ENCODE measurements at places on chromosomes 12 and 14. TPM values are rescaled to one million over a fixed set of nuclear protein-coding genes. Genes with fewer than 3 reads are reported as not detected.

DNA sequence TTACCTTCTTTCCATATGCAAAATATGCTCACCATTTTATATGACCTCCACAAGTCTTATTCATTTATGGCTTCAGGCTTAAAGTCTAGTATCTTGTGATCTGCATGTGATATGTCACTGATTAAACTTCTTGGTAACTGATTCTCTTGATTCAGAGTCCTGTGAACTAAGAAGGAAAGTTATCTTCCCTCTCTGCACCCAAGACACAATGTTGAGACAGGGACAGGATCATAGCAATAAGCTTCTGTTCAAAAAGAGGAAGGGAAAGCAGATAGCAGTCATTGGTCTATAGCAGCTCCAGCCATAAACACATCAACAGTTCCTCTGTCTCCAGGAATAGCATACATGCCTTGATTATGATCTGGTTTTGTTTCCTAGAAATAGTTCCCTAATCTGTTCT lies 103.1 kb downstream of the UNC79 start:
- no peaks in the 10 kb centered on the region for H3K4me1 ChIP-seq
- H3K4me3 ChIP-seq = no peak overlapping the region
- H3K36me3 ChIP-seq = no peaks in the 10 kb centered on the region
- no peak overlapping the region for H3K27ac ChIP-seq

DNA sequence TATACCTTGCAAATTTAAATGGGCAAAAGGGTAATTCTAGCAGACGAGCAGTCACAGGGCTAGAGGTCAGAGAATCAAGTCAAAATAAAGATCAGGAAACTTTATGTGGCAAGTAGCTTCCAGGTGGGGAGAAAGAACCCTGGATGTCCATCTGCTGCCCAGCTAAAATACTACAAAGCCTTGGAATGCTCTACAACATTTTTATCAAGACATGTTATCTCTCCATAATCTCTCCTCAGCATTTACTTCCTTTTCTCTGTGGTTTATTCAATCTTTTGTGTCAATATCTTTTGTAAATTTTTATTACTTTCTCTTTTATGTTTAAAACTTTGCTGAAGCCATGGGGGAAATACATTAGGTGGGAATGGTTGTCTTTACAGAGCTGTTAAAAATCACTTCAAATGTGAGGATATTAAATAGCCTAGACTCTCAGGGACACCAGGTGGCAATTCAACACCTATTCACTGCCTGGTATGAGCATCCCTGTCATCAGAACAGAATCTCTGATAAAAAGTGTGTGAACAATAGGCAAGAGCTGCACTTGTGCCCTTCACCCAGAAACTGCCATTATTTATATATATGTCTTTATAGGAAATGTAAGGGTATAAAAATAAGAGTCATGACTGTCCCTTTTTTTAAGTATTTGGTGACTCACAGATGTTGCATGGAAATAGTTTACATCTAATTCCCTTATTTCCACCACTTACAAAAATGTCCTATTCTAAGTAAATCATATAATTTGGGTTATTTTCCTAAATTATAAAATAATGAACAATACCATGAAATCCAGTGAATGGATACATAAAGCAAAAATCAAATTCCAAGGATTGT lies 152.9 kb downstream of the EPS8 start:
- no peak for DNase-seq
- H3K4me3 ChIP-seq = no peak overlapping the region
- peaks cover 1% of the 10 kb centered on the region for H3K27me3 ChIP-seq
- no peaks in the 10 kb centered on the region for H3K36me3 ChIP-seq

- DNase-seq = no peak
- H3K27ac ChIP-seq = no peak overlapping the region
- no peaks in the 10 kb centered on the region for H3K4me1 ChIP-seq
- no peak overlapping the region for H3K4me3 ChIP-seq
Measured at GRCh38 chr12:91219919-91220318, 37.3 kb upstream of the DCN start.

DNA sequence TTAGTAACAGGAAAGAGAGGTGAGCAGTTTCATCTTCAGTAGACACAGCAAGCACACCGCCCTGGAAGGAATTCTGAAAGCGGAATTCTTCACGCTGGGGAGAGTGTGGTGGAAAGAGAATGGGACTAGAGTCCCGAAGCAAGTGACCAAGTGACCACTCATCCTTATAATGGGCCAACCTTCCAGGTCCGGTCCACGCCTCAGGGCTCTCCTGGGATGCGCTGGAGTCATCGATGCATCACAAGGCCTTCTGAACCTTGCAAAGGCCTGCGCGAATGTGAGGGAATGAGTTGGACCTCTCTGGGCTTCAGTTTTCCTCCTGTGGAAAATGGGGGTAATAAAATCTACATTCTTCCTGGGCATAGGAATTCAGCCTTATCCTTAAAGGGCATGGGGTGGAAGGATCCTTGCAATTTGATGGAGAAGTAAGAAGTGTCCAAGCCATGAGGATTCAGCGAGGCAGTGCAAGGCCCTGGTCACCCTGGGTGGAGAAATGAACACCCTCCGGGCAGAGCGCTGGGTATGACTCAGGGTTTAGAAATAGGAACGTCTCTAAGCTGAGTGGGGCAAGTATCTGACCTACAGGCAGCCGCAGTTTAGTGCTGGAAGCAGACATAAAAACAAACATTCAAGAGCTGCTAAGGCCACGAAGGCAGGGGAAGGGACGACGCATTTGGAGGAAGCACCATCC lies 97.7 kb downstream of the SETD3 start:
- H3K27ac ChIP-seq = no peak overlapping the region
- H3K27me3 ChIP-seq = peaks cover 17% of the 10 kb centered on the region
- no peaks in the 10 kb centered on the region for H3K36me3 ChIP-seq
- H3K4me1 ChIP-seq = peaks cover 6% of the 10 kb centered on the region
- no peak for DNase-seq

DNA sequence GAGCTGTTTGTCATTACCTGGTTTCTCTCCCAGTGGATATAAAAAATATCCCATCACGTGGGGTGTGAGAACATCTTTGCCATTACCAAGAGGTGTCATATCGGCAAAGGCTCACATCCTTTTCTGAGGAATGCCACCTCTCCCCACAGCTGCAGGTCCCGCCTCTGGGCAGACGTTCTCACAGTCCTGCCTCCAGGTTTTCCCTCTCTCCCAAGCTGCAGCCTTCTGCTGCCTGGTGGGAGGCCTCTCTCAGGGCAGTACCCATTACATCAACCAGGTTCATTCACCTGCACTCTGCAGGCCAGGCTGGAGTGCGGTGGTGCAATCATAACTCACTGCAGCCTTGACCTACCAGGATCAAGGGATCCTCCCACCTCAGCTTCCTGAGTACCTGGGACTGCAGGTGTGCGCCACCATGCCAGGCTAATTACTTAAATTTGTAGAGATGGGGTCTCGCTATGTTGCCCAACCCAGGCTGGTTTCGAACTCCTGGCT lies 15.0 kb upstream of the TMEM119 start:
- no peaks in the 10 kb centered on the region for H3K27me3 ChIP-seq
- peaks cover 11% of the 10 kb centered on the region for H3K36me3 ChIP-seq
- no peak overlapping the region for H3K4me3 ChIP-seq

Gene PIK3C2G
- not detected for total RNA-seq

DNA sequence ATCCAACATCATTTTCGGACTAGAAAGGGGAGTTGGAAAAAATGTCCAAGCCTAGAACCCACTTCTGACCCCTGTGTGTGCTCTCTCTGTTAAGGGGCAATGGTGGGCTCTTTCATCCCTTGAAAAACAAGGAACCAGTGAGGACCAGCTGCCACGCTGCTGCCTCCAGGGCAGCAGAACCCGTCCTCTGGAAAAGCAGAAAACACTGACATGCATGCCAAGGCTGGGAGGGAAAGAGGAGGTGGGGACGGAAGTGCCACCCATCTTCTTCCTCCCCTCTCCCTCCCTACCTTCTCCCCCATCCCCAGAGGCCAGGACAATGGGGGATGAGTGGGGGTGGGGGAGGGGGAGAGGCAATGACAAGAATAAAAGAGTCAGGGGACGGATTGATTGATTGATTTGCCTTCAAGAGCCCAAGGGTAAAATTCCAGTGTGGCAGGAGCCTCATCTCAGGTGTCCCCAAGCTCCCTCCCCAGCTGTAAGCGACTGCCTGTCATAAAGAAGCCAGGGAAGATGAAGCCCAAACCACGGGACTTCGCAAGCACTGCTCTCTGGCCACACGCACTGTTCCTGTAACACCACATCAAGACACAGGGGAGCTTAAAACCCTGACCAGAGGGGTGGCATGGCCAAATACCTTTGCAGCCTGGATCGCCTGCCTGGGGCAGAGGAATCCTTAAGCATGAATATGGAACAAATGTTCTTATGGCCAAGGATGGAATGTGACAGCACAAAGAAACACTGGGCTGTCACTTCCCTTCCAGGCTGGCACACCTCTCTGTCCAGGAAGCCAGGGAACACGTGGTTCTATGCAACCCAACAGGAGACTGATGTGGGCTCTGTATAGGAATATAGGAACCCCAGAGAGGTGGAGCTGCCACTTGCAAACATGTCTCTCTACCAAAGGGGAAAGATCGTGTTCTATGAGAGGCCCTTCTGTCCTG lies 38.9 kb upstream of the BDKRB2 start:
- DNase-seq = no peak
- H3K36me3 ChIP-seq = no peaks in the 10 kb centered on the region
- no peaks in the 10 kb centered on the region for H3K4me1 ChIP-seq
- H3K27me3 ChIP-seq = no peaks in the 10 kb centered on the region
- H3K4me3 ChIP-seq = no peak overlapping the region

DNA sequence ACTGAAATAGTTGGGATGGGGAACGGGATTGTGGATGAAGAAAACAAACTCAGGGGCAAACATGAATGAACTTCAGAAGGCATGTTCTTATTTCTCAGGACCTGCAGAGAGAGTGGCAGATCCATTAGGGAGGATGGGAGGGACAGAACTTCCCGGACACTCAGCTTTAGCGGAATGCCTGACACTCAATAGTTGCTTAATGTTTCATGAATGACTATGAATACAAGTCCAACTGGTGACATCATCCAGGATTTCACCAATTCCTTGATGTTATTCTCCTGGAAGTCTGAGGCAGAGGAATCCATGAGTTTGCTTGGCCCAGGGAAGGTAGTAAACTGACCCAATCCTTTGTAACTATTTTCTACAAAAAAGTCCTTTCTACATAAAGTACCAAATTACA lies 37.8 kb upstream of the LRRC10 start:
- no peaks in the 10 kb centered on the region for H3K36me3 ChIP-seq
- H3K4me1 ChIP-seq = no peaks in the 10 kb centered on the region
- peaks cover 10% of the 10 kb centered on the region for H3K27me3 ChIP-seq
- DNase-seq = no peak

DNA sequence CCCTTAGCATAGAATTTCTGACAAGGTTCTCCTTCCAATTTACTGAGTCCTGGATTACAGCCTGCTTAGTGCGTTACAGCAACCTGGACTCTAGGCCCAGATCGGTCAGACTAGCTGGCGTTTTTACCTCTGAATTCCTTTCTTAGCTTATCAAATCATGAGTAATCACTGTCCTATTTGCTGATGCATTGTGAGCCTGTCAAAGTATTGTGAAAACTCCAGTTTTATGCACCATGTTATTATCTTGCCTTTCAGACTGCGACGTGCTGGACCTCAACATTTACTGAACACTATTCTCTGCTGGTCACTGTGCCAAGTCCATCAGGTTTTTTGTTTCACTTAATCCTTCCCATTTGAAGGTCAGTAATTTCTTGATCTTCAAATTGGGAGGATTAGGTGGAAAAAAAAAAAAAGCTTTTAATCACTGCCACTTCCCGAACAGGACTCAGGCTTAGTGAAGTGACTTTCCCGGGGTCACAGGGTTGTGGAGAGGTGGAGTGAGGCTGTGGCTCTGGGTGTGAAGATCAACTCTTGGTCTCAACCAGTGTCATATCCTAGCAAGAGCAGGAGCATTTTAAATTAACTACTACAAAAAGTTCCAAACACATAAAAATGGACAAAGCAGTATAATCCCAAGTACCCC lies 31.2 kb downstream of the FBXO21 start:
- no peak for DNase-seq
- peaks cover 68% of the 10 kb centered on the region for H3K36me3 ChIP-seq
- H3K27me3 ChIP-seq = no peaks in the 10 kb centered on the region
- H3K4me1 ChIP-seq = peaks cover 2% of the 10 kb centered on the region

Gene CLEC2A
- total RNA-seq = not detected

DNA sequence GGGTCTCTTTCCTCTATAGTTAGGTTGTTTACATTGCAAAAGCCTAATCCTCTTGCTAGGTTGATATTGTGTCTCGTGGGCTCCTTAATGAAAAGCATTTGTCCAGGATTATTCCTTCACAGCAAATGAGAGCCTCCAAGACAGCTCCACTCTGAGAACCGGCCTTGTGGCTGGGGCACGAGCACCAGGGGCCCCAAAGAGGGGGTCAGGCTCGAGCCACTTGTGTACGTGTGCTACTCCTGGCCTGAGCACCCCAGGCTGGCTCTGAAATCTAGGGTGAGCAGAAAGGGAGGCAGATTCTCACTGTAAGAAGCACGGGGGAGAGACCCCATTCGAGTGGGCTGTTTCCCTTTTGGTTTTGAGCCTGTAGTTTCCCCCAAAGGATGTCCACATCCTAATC lies 45.0 kb upstream of the FZD10 start:
- H3K27ac ChIP-seq = no peak overlapping the region
- H3K4me3 ChIP-seq = no peak overlapping the region
- H3K27me3 ChIP-seq = peaks cover 14% of the 10 kb centered on the region
- no peaks in the 10 kb centered on the region for H3K4me1 ChIP-seq

- no peak overlapping the region for H3K4me3 ChIP-seq
- no peak overlapping the region for H3K27ac ChIP-seq
- no peaks in the 10 kb centered on the region for H3K27me3 ChIP-seq
- no peaks in the 10 kb centered on the region for H3K36me3 ChIP-seq
- H3K4me1 ChIP-seq = no peaks in the 10 kb centered on the region
Measured at GRCh38 chr12:82627799-82628198, 58.9 kb upstream of the TMTC2 start.

DNA sequence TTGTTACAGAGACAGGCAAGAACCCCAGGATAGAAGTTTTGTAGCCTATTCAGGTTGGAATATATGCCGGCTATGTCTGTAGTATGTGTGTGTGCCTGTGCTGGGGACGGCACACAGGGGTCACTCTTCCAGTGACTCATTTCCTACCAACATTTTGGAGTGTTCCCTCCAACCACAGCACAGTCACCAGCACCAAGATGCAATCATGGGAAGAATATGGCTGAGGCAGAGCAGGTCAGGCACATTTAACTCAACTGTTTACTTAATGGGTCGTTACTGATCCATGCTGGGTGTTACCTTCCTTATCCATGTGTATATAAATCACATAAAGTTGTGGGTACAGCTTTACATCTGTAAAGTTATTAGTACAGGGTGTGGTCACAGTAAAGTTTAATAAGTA lies 178.3 kb downstream of the PRKD1 start:
- no peak overlapping the region for H3K4me3 ChIP-seq
- H3K27me3 ChIP-seq = no peaks in the 10 kb centered on the region
- H3K4me1 ChIP-seq = no peaks in the 10 kb centered on the region
- H3K36me3 ChIP-seq = no peaks in the 10 kb centered on the region
- DNase-seq = no peak

Measured in activated CD4-positive, alpha-beta T cell treated with anti-CD3 and anti-CD28 coated beads for 36 hours (primary cell).